ENCODE measurements at places on chromosomes 1 and 21. TPM values are rescaled to one million over a fixed set of nuclear protein-coding genes. Genes with fewer than 3 reads are reported as not detected.

GRCh38 chr1:224201853-224202252 lies 18.8 kb downstream of the DEGS1 start:
- no peak for DNase-seq

The RAB25 gene
- polyA plus RNA-seq, result 0.12 TPM

- no peak for DNase-seq
Measured at GRCh38 chr21:17768840-17769446, 50.2 kb downstream of the C21orf91 start.

DNA sequence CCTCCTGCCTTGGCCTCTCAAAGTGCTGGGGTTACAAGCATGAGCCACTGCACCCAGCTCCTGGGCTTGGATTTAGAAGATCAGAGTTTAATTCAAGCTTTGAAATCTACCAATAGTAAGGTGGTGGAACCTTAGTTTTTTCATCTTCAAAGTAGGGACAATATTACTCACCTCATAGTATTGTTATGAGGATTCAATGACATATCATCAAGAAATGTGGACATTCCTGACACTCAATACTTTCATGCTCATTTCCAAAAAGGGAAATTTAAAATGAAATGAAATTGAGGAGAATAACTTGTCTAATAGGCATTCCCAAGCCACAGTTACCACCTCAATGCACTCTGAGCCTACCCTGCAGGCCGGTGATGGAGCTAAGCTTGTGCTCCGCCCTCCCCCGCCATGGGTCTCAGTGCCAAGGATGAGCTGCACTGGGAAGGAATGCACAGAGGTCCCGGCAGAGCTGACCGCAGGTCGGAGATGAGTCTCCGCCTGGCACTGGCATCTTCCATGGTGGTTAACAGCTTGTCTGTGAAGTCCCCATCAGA lies 56.5 kb upstream of the BCAR3 start:
- no peak for DNase-seq

The OR2AK2 gene
- not detected for polyA plus RNA-seq

- peak; percentile 81 for DNase-seq
Measured at GRCh38 chr21:43938751-43939442, 73.2 kb upstream of the TRAPPC10 start.

The PCNT gene
- polyA plus RNA-seq, result 7.4 TPM

DNA sequence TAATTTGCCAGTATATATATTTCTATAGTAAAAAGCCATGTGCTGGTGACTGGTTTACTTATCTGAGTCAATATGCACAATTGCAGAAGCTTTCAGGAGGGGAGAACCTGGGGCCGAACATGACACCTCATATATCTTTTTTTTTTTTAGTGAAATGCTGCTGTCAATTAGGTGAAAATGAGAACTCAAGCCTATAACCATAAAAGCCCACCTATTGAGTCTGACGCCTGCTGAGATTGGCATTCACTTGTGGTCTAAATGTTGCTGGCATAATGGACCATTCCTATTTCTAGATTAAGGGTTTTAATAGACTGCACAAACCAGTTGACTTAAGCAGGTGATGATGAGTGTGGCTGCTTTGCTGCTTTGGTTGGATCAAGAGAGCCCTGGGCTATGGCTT lies 10.8 kb downstream of the NTMT2 start:
- no peak for DNase-seq

DNA sequence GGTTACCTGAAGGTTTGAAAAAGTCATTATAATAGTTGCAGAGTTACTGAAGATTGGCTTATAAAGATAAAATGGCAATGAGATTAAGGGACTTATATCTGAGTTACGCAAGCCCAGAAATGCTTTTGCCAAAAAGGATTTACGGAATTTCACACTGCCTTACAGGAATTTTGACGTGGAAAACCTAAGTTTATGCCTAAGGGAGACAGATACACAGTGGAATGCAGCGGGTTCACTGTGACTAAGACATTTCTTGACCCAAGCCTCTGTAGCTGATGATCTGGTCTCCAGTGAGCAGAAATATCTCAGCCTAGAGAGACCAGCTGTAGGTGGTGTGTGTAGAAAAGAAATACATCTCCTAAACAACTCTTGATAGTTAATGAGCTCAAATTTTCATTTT lies 10.1 kb upstream of the EXO1 start:
- no peak for DNase-seq

The SLC22A15 gene
- polyA plus RNA-seq, result 1.7 TPM

The SPRR2E gene
- polyA plus RNA-seq, result not detected

DNA sequence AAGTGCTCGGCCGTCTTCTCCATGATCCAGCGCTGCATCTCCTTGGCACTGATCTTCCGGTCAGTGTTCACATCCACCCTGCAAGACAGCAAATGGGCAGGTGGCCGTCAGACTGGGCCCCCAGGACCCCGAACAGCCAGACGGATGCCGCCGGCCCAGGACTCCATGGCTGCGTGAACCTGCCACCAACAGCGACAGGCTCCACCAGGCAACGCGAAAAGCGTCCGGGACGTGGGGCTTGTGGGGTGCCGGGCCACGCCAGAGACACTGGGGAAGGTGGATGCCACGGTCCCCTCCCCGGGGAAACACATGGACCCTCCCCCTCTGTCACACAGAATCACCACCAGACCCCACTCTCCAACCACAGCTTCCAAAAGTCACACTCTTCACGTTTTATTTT lies 7.9 kb downstream of the SDF4 start:
- DNase-seq, result no peak

GRCh38 chr1:214380986-214381695 lies 100.2 kb downstream of the SMYD2 start:
- no peak for DNase-seq

GRCh38 chr1:110671361-110671760 lies 3.4 kb downstream of the KCNA3 start:
- DNase-seq, result no peak

- no peak for DNase-seq
Measured at GRCh38 chr1:33094486-33094885, 13.5 kb downstream of the AZIN2 start.

DNA sequence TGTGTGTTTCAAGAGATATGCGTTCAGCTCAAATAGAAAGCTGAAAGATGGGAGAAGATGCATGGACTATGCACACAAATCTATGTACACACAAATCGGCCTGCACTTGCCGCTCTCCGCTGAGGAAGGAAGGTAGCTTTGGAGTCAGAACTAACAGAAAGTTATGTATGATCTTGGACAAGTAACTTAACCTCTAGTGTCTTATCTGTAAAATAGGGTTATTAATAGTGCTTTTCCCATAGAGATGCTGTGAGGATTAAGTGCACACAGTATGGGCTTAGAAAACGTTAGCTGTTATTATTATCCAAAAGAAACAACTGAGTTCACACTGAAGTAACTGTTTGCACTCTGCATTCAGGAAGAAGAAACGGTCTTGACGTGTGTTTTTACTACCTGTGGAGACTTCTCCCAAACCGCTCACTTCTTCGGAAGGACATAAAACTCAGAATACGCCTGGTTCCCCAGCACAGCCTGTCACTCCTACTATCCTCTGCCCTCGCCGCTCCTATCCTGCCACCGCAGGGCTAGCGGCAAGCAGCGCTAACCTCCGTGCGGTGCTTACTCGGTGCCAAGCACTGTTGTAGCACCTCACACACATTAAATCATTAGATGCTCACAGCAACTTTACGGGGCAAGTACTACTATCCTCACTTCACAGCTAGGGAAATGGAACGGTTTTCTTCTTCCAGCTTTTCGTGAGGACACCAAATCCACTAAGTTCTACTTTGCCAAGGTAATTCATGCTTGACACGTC lies 1.3 kb downstream of the TGFBR3 start:
- peak; percentile 43 for DNase-seq

GRCh38 chr1:34013958-34014737 lies 150.3 kb downstream of the HMGB4 start:
- DNase-seq, result no peak

- DNase-seq, result no peak
Measured at GRCh38 chr1:226797151-226797550, 58.1 kb upstream of the ITPKB start.

DNA sequence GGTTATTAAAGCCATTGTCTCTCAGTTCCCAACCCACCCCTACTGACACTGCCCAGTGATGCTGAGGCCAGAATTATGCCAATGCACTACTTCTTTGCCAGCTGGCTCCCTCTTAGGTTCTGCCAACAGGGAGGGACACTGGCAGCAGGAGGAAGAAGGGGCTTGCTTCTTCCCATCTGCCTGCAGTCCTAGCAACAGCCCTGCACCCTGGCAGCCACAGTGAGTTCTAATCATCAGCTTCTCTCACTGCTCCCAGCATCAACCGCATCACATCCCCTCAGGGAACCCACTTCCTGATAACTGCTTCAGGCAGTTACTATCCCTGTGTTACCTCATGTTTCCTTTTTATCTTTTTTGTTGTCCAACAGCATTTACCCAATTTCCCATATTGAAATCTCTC lies 86.2 kb downstream of the UBR4 start:
- no peak for DNase-seq

The NMNAT2 gene
- polyA plus RNA-seq, result not detected

DNA sequence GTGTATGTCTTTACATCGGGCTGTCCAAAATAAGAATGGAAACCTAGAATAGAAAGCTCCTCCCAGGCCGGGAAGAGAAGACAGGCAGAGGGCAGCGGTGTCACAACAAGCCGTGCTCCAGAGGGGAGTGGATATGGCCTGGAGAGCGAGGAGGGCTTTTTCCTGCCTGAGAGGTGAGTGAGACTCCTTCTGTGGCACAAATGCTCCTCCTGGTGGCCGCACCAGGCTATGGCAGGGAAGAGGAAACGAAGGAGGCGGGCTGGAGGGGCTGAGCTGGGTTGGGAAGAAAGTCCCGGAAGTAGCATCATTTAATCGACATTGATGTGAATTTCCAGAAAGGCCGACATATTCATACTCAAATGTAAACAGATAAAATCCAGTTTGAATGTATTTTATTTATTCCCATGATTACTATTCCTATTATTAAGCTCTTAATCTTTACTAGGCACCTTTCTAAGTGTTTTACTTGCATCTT lies 54.7 kb downstream of the MEF2D start:
- DNase-seq, result peak; percentile 83

The CYP4A22 gene
- polyA plus RNA-seq, result not detected

DNA sequence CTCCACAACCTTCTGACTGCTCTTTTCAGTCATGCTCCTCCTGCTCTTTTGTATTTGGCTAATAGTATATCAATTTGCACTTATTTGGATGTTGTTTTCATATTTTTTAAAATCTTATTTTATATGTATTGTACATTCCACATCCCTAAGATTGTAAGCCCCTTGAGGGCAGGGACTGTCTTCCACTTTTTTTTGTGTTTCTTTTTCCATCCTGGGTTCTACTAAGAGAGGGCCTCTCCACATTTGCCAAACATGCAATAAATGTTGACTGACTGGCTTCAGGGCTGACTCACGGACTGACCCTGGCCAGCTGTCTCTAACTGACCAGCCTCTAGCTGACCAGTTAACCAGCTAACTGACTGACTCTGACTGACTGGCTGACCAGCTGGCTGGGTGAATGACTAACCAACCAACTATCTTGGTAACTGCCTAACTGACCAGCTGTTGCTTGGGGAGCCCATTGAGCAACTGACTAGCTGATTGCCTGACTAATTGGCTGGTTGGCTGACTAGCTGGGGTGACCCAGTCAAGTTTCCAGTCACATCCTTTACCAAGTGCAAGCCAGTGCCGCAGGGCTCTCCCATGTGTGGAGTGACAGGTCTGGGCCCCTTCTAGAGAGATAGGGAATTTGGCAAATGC lies 16.1 kb downstream of the CSF1 start:
- DNase-seq, result no peak

GRCh38 chr21:46594276-46594675 lies 10.6 kb downstream of the S100B start:
- DNase-seq, result no peak

DNA sequence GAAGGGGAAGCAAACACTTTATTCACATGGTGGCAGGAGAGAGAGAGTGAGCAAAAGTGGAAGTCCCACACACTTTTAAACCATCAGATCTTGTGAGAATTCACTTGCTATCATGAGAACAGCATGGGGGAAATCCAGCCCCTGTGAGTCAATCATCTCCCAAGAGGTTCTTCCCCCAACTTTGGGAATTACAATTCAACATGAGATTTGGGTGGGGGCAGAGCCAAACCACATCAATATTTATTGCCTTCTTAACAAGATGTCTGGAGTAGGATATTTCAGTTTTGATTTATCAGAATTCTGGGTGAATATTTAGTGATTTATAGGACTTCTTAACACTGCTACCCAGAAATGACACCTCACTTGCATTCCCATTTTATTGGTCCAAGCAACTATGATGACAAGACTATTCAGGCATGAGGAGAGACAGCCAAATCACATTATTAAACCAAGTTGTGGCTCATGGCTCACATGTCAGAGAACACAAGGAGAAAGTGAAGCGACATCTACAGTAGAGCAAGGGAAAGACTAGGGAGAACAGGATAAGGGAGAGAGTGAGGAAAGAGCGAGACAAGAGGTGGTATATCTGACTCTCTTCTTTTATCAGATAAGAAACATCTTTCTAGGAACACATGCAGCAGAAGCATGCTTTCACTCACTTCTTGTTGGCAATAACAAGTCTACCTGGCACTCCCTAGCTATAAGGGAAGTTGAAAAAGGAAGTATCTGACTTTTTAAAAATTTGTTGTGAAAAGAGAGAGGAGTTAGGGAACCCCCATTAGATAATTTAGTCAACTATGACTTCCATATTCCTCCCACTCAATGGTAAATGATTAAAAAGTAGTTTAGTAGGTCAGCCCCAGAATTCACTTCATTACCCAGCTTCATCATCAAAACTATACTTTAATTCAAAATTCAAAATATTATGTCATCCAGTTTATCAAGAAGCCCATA lies 36.6 kb upstream of the PTPRC start:
- DNase-seq, result no peak

DNA sequence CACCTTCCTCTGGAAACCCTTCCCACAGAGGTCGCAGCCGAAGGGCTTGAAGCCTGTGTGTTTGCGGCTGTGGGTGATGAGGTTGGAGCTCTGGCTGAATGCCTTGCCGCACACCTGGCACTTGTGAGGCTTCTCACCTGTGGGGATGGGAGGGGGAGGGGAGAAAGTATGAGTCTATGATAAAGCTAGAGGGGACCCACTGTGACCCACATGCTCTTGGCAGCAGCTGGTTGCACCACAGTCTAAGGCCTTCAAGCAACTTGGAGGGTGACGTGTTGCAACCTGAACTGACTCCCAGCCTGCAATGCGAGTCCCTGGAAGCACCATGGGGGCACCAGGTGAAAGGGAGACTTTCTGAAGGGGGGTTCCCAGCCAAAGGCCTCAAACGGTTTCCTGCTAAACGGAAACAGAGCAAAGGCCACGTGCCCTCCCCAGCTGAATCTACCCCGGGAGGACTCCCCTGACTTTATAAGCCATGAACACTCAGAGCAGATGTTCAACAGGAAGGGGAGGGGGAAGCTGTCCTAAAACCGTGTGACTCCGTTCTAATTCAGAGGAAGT lies 10.6 kb downstream of the GFI1 start:
- DNase-seq, result no peak

The GFI1 gene
- polyA plus RNA-seq, result 10.5 TPM

- DNase-seq, result no peak
Measured at GRCh38 chr1:98988904-98989555, 15.6 kb downstream of the PLPPR5 start.

The NBPF10 gene
- 0.40 TPM for polyA plus RNA-seq

The UCK2 gene
- polyA plus RNA-seq, result 78.0 TPM

- DNase-seq, result no peak
Measured at GRCh38 chr1:45530632-45531135, 9.0 kb upstream of the PRDX1 start.

The TAL1 gene
- polyA plus RNA-seq, result 0.05 TPM

The SNX7 gene
- polyA plus RNA-seq, result 14.3 TPM

Measured in HepG2 (cell line).